ENCODE measurements at places on chromosomes 3 and 15. TPM values are rescaled to one million over a fixed set of nuclear protein-coding genes. Genes with fewer than 3 reads are reported as not detected.

DNA sequence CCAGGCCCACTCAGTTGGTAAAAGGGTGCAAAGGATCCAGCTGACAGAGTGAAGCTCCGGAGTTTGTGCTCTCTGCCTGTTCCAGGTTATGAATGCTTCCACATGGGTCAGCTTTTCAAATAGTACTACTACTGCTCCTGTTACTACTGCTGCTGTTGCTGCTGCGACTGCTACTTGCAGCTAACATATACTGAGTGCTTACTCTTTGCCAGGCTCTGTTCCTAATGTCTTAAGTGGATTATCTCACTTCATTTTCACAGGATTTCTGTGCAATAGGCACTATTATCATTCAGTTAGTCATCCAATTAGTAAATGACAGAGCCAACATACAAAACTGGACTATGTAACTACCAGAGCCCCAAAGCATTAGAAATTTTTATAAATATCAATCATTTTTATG lies 106.5 kb downstream of the IQCH start:
- DNase-seq = no peak

The EIF3J gene
- polyA plus RNA-seq = 92.7 TPM

The CPOX gene
- 16.7 TPM for polyA plus RNA-seq

GRCh38 chr15:49412797-49413196 lies 10.2 kb upstream of the FGF7 start:
- peak; percentile 88 for DNase-seq

DNA sequence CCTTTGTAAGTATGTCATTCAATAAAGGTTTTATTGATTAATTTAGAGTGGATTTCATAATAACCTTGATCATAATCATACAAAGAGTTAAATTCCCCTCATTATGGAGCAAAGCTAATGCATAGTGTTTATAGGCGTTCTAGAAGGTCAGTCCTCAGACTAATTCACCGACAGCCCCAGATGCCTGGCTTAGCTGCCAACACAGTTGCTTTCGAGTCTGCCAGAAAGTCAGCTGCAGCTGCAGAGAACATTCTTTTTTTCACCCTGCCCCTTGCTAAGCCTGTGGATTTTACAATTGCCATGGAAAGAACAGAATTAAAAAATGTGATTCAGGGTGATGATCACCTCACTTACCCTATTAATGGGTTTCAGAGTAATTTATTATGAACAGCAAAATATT lies 21.2 kb downstream of the CADM2 start:
- peak; percentile 73 for DNase-seq

The MCF2L2 gene
- polyA plus RNA-seq = 0.37 TPM

DNA sequence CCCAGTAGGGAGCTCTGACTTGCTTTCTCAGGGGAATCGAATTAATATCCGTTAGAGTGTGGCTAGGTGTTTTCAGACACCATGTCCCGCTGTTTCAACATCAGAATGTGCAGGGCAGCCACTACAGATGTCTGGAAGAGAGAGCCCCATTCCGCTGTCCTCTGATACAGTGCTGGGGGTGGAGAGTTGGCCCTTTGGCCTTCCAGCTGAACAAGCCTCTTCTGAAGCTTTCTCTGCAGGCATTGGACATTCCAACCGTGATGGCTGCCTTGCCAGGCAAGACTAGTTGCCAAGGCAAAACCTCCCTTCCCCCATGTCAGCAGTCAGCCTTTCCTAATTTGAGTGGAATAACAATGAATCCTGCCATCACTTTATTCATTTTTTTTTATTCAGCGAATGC lies 1.5 kb downstream of the FAH start:
- no peak for DNase-seq

DNA sequence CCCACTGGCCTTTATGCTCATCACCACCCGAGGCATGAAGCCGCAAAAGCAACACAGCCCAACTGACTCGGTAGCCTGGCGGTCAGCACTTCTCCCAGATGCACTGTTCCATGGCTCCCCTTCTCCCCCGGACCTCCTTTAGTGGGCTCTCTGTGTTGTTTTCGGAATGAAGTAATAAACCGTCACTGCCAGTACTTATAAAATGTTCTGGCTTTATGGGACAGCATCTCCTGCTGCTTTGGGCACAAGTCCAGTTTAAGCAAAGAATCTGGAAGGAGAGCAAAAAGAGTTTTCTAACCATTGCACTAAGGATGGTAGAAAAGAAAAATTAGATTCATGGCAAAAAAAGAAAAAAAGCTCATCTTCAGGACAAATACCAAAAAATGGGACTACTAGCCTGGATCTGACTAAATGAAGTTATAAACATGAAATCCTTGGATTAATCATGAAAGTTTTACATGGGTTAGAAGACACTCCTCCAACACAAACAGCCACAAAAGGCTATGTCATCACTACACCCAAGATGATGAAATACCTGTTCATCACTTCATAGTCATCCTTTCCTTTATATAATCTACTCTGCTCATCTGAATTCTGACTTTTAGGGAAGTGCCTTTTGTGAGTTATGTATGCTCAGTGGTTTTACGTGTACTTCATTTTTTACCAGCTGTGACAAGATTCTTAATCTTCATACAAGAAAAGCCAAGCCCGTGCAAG lies 89.5 kb upstream of the UBE2E2 start:
- DNase-seq = peak; percentile 67

DNA sequence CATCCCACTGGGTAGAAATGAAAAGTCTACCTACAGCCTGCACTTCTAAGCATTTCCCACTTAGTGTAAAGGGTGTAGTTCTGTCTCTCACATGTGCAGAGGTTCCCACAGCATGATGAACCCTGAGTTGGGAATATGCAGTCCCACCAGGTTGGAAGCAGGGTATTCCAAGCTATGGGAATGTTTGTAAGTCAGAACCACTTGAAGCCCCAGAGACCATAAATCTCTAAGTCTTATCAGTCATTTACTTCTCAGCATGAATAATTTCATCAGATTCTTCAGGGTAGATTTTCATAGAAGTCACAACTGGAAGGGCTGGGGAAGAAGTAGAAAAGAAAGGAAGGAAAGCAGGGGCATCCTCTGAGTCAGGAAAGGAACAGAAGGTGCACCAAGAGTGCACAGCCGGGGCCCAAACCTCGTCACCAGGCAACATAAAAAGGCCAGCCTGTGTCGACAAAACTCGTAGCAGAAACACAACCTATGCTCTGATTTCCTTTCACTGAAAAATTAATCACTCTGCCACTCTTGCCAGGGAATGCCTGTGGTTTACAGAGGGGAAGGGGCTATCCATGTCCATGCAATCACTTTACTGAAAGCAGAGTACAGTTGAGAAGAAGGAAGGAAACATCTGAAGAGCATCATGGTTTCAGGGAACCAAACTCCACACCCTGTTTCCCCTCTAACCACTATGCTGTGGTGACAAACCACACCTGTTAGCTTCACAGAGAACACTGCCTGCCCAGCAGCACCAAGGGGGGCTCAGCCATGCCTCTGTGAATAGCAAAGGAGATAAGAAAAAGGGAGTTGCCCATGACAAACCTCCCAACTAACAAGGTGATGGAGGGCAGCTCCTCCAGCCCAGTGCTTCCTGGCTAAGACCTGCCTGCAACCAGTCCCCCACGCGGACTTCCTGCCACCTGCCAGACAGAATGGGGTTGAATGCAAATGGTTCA lies 40.5 kb downstream of the SH3BP5 start:
- no peak for DNase-seq

- no peak for DNase-seq
These were observed 174.2 kb downstream of the PDE8A start for GRCh38 chr15:85155857-85156256.

DNA sequence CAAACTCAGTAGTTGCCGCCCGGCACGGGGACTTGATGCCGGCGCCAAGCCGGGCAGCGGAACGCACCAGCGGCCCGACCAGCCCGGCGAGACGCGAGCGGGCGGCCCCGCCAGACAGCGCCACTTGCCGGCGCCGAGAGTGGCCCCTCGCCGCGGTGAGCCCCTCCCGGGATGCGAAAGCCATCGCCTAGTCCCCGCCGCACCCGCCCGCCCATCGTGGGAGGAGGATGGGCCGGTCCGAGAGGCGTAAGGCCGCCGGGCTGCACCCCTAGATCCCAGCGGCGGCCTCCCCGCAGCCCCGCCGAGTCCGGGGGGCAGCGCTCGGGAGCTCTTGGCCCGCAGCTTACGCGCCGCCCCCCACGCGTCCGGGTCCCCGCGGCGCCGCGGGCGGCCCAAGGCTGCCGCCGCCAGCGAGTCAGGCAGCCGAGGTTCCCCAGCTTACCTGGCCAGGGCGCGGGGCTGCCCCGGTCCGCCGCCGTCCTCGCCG lies 609 bp downstream of the GOLGA8A start:
- DNase-seq = peak; percentile 44

The HOMER2 gene
- polyA plus RNA-seq = 28.7 TPM

- no peak for DNase-seq
These were observed 136.9 kb upstream of the PRICKLE2 start for GRCh38 chr3:64361962-64362735.

DNA sequence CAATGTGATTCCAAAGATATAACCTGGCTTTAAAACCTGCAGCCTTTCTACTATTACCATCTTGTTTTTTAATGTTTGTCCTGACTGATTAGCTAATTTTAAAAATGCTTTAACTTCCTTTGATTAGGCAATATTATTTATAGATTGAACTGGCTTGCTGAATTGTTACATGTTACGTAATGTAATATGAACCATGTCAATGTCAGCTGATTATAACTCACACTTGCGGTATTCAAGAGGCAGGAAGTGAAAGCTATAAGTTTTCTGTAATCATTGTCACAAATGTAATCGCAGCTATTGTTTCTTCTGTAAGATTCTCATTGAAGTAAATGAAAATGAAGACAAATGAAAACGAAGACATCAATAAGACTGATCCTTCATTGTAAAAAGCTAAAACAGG lies 146.8 kb downstream of the ROBO2 start:
- no peak for DNase-seq

The CX3CR1 gene
- polyA plus RNA-seq = 4.5 TPM

The TPRG1 gene
- 2.2 TPM for polyA plus RNA-seq

DNA sequence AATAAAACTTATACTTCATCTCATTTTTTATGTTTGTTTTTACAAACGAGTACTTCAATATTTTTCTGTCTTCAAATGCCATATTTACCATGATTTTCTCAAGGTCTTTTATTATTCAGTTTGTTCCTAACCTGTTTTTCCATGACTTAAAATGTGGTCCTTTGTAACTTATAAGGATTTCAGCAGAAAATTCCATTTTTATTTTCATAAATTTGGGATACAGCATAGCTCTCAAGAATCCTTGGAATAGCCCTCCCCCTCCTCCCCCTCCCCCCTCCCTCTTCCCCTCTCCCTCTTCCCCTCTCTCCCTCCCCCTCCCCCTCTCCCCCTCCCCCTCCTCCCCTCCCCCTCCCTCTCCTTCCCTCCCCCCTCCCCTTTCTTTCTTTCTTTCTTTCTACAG lies 14.9 kb upstream of the STX19 start:
- no peak for DNase-seq

The POTEB3 gene
- polyA plus RNA-seq = not detected

DNA sequence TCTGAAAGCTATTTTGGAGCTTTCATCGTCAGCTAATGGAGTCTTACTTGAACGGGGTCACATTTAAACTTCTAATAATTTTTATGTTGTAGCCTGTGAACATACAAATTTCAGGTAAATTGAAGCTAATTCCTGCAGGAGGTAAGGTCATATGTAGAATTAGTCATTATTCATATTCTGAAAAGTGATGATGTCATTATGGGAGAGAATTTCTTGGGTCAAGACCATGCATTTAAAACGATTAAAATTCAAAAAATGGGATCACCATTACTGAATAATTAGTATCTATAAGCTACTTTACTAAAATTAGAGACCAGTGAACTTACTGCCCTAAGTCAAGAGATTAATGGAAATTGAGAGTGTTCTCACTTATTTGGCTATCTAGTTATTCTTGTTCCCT lies 120.4 kb downstream of the CHL1 start:
- DNase-seq = no peak

DNA sequence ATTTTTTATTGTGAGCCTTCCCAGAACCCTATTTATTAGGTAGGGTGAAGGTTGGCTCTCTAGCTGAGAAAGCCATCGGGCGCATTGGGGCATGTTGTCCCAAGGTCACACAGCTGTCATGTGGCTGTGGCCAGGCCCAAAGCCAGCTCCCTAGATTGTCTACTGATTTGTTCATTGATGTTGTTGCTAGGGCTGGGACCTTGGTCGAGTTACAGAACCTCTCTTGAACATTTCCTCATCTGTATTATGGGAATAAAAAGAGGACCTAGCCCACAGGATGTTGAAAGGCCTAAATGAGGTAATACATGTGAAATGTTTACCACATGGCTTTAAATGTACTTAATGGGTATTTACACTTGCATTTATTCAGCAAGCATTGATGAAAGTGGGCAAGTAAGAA lies 252.5 kb downstream of the SUCLG2 start:
- no peak for DNase-seq

DNA sequence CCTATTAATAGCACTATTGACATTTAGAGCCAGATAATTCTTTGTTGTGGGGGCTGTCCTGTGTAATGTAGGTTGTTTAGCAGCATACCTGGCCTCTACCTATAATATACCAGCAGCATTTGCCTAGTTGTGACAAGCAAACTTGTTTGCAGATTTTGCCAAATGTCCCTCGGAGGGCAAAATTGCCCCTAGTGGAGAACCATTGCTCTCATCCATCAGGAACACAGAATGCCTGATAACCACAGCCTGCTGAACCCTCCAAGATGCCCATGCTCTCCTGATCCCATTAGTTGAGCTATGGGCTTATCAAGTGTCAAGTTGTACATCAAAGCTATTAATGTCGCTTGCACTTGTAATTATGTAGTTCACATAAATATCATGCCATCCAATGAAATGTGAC lies 15.0 kb upstream of the KBTBD8 start:
- no peak for DNase-seq

- DNase-seq = no peak
These were observed 11.2 kb downstream of the ALDH1A3 start for GRCh38 chr15:100890850-100891249.

The GPX1 gene
- 150 TPM for polyA plus RNA-seq

DNA sequence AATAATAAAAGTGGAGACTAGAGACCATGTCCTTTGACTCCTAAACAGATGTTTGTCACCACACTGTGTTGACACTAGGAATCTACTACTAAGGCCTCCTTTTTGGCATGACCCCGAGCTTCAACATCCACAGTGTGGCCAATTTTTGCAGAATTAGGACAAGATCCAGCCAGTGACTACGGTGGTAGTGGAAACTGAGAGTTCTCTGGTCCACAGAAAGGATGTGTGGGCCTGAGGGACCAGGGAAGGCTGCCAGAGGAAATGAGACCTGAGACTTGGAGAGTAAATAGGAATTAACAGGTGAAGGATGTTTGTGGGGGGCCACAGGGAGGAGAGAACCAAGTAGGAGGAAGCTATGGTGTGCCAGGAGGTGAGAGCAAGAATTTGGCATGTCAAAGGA lies 122.7 kb downstream of the CHCHD6 start:
- DNase-seq = no peak

All from muscle of back (tissue), 13 donors.